Lung microvascular endothelial cell (primary cell): ENCODE measurements at places on chromosomes 3 and 15.

DNA sequence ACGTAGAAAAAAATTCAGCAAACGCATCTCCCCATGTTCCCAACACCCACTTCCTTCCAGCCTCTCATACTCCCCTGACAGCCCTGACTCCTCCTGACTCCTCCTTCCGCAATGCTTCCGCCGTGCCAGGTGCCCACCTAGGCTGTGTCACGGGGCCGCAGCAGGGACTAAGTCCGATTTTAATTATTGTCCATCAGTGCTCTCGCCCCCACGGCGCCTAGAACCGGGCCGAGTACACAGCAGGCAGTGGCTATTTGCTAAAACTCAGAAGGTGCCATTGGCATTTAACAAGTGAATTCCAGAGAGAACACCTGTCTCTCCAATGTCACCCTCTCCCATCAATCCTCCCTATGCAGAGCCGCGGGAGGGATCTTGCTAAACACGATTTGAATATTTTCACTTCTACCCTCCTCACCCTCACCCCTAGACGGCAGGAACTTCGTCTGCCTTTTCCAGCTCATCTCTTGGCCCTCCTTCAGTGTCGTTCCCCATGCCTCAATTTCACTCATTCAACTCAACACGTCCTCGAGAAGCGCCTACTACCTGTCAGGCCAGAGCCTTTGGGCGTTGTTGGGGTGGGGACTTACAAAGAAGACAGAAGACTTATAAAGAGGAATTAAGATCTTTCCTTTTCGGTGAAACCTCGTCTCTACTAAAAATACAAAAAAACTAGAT, 11.5 kb upstream of the SHF start:
- DNase-seq = peak; percentile 21

DNA sequence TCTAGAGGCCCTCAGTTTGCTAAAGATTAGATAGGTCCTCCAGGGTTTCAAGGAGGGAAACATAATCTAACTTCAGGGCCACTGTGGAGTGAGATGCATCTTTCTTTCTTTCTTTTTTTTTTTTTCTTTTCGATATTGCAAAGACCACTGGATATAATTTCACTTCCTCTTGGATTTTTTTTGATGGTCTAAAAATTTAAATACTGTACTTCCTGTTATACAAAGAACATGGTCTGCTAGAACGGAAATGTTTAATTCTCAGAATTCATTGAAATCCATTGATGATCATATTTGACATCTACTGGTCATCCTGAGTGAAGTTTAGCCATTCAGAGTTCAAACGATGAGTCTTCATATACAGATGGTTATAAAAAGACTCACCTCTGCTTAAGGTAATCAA, 808.8 kb upstream of the LMCD1 start:
- DNase-seq = no peak

DNA sequence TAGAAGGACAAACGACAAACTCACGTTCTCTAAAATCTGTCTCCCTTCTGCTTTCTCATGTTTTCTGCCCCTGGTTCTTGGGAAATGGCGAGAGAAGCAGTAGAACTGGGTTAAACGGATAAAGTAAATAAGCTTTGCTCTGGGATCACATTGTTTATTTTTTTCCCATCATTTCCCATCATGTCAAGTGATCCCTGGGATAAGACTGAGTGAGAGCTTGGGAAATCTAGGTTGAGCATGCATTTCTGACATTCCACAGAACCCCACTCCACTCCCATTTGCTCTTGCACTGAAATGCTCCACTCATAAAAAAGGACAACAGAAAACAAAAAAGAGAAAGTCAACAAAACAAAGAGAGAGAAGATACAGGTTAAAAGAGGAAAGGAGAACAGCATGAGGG, 69.1 kb downstream of the SEMA6D start:
- no peak for DNase-seq

DNA sequence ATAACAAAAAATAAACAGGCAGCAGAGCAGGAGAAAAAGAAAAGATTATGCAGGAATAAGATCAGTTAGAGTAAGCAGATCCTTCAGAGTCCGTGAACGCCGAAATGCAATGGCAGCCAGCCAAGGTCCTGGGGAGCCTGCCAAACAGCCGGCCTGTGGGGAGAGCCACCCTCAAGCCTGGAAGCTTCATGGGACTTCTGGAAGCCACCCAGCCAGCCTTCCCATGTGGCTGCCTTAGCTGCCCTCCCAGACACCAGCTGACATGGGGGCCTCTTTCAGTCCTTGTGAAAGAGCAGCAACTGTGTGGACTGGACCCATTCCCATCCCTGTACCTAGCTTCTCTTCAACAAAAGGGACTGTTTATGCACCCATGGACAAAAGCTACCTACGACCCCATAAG, 64.9 kb upstream of the RAD18 start:
- peak; percentile 25 for DNase-seq

GRCh38 chr3:9690451-9691450, 12.9 kb upstream of the CPNE9 start:
- no peak for DNase-seq

DNA sequence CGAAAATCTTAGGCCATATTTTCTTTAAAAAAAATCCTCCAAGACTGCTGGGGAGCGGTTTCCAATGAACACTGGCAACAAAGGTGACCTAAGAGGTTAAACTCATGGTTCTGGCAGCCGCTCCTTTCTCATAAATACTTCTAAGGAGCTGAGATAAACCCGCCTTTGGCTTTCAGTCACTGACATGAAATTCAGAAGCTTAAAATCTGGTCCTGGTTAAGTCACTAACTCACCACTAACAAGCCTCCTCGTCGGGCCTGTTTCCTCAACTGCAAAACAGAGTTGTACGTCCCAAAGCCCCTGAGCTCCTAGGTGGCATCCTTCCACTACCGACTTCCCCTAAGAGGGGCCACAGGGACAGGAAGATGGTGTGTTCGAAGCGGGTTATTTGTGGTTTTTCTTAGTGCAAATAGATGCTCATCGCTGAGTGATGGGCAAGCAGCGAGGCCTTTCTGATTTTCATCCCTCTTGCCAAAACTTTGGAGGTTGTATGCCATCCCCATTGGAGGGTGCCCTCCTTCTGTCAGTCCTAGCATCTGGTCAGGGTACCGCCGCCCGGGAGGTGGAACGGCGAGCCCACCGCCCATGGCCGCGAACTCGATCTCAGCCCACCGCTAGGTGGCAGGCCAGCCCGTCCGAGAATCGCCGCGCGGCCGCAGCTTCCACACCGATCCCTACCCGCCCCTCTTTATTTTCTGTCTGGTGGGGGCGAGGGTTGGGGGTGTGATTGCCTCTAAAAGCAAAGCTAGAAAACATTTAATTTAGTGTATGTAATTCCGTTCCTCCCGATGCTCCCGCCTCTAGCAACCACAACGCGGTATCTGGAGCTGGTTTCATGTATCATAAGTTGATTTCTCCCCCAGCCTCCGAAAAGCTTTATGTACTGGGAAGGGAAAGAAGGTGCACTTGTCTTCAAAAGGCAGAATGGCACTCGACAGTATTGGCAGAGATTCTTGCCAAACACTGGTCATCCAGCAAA, 4.6 kb downstream of the BCL6 start:
- DNase-seq = peak; percentile 62

GRCh38 chr15:35078221-35078915, 6.7 kb downstream of the NANOGP8 start:
- DNase-seq = peak; percentile 77

DNA sequence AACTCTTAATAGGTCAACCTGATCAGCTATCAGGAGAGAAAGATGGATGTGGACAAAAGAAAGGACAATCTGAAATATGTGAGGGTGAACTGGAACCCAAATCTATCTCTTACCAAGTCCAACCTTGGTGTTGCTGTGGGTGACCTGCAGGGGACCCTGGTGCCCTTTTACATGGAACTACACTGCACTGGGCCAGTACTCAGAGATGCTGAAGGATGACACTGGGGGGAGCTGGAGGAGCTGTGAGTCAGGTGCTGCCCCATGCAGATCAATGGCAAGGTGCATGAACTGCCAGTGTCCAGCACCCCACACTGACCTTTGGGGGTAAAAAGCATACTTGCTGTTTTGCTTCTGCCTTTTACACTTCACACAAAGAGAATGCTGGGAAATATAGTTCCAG, 55.6 kb upstream of the TBC1D5 start:
- DNase-seq = no peak

- no peak for DNase-seq
Observed at GRCh38 chr15:59571606-59572005, 40.0 kb upstream of the GCNT3 start.

DNA sequence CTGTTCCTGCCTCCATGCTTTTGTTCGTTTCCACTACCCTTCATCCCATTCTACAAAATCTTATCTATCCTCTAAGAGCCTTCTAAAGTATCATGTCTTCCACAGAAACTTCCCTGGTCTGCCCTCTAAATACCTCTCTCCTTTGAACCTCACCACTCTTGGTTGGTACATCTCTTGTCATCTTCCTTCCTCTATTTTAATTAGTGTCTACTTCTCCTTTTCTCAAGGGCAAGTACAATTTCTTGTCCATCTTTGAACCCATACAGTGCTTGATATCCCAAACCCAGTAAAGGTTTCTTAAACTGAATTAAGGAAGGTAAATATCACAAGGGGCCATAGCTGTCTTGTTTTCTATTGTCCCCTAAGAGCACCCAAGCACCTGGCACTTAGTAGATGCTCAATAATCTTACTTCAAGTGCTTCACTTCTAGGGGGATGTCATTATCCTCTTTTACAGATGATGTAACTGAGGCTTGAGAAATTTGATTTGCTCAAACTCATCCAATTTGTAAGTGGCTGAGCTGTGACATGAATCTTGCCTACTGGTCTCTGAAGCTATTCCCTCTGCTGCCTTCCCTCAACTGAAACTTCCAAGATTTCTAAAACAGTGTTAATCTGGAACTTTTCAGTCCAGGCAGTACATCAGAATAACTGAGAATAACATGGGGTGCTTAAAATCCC, 2.6 kb upstream of the DAPK2 start:
- no peak for DNase-seq

DNA sequence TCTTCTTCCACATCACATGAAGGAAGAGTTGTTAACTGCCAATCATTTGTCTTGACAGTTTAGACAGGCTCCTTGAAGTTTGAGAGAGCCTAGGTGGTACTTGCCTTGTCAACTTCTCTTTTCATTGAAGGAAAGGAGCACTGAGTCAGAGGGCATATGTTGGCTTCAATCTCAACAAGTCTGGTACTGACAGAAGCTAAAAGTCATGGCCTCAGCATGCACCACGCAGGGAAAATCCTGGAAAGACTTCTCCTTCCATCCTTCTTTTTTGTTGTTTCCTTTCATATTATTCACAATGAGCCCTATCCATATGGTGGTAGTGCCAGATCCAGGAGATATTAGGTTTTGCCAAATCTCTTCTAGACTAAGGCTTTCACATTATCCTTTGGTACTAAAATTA, 1272.5 kb downstream of the ROBO1 start:
- DNase-seq = no peak

DNA sequence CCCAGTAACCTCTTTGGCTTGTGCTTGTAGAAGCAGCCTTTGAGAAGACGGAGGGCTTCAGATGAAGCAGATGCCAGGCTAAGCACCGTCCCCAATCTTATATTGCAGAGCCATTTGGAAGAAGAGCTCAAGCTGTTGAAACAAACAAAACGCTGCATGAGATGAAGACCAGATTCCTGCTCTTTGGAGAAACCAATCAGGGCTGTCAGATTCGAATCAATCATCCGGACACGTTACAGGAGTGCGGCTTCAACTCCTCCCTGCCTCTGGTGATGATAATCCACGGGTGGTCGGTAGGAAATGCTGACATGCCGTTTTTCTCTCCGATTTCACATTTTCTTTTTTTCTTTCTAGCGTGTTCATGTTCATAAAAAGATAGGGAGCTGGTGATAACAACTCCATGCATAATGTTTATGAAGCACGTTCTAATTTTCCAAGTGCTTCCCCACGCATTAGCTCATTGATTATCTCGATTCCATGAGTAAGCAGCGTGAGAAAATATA, 106.5 kb downstream of the LIPC start:
- DNase-seq = no peak

- peak; percentile 17 for DNase-seq
Observed at GRCh38 chr15:83164771-83165404, 42.7 kb downstream of the HDGFL3 start.

- peak; percentile 77 for DNase-seq
Observed at GRCh38 chr3:30655187-30655812, 48.9 kb downstream of the TGFBR2 start.

DNA sequence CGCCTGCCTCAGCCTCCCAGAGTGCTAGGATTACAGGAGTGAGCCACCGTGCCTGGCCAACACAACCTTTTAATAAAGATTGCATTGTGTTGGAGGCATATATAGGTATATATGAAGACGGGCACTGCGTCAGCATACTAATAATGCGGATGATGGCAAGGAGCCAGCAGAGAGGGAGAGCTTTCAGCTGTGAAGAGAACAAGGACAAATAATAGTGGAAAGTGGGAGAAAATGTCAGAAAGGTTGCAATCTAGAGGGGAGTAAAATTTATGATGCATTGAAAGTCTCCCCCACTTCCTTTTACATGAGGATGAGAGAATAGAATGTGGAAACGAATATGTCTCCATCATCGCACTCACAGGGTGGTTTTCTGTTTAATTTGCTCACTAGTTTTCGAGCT, 170.5 kb upstream of the TBL1XR1 start:
- no peak for DNase-seq

DNA sequence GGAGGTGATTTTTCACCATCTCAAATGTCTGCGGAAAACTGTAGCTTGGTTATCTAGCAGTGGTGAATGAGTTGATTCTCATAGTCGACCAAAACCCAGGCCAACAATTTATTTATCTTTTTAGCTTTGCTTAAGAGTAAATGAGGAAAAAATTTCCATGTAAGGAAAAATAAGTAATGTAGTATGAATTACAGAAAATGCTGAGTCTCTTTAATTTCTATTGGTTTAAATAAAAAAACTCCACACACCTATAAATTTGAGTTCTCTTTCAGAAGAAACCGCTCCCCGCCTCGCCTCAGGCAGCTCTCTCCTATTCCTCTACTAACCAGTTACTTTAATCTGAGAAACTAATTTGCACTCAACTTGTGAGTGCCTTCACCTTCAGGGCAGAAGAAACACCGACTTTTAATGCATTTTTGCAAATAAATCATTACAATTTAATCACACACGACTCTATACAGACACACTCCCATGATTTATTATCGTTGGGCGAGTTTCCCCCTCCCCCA, 540 bp upstream of the RSRC1 start:
- DNase-seq = no peak

DNA sequence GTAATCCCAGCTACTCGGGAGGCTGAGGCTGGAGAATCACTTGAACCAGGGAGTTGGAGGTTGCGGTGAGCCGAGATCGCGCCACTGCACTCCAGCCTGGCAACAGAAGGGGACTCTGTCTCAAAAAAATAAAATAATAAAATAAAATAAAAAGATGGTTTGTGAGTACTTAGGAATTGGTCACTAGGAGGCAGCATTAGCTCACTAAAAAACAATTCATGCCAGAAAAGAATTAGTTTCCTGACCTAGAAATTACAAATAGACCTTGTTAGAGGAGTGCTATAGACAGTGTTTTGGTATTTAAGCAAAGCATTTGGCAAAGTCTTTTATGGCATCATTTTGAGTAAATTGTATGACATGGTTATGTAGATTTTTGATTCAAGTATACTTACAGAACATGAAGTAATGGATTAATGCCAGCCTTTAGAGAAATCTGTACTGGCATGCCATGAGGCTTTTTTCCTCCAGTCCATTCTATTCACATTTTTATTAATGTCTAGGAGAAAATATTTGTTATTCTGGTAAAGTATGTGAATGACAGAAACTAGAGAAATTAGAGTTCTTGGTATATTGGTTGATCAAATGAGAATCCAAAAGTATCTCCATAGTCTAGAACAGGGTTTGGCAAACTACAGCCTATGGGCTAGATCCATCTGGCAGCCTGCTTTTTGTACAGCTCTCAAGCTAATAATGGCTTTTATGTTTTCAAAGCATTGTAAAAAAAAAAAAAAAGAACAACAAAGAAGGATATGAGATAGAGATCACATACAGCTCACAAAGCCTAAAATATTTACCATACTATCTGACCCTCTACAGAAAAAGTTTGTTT, 81.6 kb downstream of the LRRC49 start:
- peak; percentile 83 for DNase-seq
